MM.1S (cell line): ENCODE measurements at places on chromosomes 2 and 18.

DNA sequence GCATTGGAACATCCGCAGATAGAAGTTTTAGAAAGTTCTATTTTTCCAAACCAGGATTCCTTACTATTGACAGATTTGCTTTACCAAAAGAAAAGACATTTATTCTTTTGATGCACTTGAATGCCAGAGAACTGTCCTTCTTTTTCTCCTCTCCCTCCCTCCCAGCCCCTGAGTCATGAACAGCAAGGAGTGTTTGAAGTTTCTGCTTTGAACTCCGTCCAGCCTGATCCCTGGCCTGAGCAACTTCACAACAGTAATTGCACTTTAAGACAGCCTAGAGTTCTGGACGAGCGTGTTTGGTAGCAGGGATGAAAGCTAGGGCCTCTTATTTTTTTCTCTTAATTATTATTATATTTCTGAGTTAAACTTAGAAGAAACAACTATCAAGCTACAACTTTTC is 33.6 kb downstream of the APCDD1 start:
- no peaks in the 10 kb centered on the region for H3K36me3 ChIP-seq
- no peak overlapping the region for H3K4me3 ChIP-seq
- H3K27me3 ChIP-seq: no peaks in the 10 kb centered on the region
- no peak overlapping the region for H3K27ac ChIP-seq
- no peak for DNase-seq

DNA sequence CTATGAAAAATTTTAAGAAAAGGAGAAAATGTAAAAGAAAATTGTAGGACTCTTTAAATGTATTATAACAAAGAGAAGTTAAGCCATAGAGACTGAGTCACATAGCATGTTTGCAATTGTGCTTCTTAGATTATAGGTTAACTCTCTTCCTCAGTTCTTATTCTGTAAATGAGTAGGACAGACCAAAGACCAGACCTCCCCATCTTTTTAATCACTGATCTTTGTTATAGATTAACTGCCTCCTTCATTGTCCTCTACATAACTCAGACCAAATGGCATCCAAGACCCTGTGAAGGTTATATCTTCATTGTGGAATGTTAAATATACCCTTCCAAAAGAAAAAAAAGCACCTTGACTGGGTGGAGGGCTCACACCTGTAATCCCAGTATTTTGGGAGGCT is 316.9 kb upstream of the LRRTM4 start:
- H3K27ac ChIP-seq: no peak overlapping the region
- no peak overlapping the region for H3K4me3 ChIP-seq
- H3K4me1 ChIP-seq: no peaks in the 10 kb centered on the region
- DNase-seq: no peak

DNA sequence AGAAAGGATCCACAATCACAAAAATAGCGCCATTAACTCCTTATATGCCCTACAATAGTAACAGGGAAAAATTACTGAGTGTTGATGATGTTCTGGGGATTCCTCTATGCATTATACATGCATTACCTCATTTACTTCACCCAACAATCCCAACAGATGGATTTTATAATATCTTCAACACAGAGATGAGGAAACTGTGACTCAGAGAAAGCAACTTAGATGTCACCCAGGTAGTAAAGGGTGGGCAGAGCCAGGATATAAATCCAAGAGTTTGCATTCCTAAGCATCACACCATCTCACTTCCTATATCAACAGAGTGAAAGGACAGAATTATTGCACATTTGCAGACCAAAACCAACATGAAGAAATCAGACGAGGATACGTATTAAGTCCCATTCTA is 144.2 kb downstream of the TCF4 start:
- no peaks in the 10 kb centered on the region for H3K36me3 ChIP-seq
- H3K27ac ChIP-seq: no peak overlapping the region
- no peak overlapping the region for H3K4me3 ChIP-seq
- H3K27me3 ChIP-seq: no peaks in the 10 kb centered on the region
- H3K4me1 ChIP-seq: no peaks in the 10 kb centered on the region
- no peak for DNase-seq

DNA sequence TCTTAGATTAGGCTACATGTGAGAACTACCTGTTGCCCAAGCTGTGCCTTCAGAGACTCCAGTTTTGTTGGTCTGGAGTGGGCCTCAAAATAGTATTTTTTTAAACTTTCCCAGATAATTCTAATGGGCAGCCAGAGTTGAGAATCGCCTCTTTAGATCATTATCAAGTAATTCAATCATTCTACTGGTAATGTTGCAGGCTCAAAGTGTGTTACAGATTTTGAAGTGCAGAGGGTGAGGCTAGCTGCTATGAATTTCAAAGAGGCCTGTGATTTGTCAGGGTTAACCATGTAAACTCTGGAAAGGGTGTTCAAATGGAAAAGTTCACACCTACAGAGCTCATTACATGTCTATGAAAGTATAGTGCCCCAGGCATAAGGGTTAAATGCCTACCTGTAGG is 30.1 kb downstream of the ANKRD29 start:
- no peaks in the 10 kb centered on the region for H3K36me3 ChIP-seq
- peaks cover 4% of the 10 kb centered on the region; the same call in 1 of the 2 replicates for H3K4me1 ChIP-seq
- no peak overlapping the region for H3K4me3 ChIP-seq

DNA sequence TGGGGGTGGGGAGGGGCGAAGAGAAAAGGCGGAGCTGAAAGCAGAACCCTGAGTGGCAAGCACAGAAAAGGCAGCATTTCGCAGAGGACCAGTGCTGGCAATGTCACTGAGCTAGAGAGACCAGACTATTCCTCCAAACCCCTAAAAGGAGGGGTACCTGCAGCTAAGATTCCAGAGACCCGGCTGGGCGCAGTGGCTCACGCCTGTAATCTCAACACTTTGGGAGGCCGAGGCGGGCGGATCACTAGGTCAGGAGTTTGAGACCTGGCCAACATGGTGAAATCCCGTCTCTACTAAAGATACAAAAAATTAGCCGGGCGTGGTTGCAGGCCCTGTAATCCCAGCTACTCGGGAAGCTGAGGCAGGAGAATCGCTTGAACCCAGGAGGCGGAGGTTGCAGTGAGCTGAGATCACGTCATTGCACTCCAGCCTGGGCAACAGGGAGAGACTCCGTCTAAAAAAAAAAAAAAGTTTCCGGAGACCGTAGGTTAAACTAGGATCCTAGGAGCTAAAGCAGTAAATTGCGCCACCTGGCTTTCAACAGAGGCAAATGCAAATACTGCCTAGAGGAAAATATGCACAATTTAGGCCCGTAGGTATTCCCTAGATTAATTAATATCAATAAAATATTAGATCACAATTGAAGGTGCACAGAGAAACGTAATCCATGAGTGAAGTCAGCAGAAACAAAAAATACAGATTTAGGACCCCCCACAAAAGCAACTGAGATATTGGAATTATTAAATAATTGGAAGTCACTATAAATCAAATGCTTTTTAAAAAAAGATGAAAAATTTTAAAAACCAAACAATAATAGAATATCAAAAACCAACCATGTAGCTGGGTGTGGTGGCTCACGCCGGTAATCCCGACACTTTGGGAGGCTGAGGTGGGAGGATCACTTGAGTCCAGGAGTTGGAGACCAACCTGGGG is 4.9 kb downstream of the UCN start:
- H3K4me1 ChIP-seq: no peaks in the 10 kb centered on the region
- peak overlapping the region; percentile 53 for H3K4me3 ChIP-seq
- H3K27me3 ChIP-seq: no peaks in the 10 kb centered on the region
- DNase-seq: peak; percentile 82
- no peak overlapping the region for H3K27ac ChIP-seq

GRCh38 chr2:28134857-28135256 is 244.3 kb downstream of the BABAM2 start:
- no peak overlapping the region for H3K27ac ChIP-seq
- H3K27me3 ChIP-seq: no peaks in the 10 kb centered on the region
- DNase-seq: peak; percentile 26
- no peak overlapping the region for H3K4me3 ChIP-seq
- H3K36me3 ChIP-seq: no peaks in the 10 kb centered on the region

- 0 out of 2 replicates have a peak, but pooled peaks cover 3% of the 10 kb centered on the region for H3K4me1 ChIP-seq
- peak; percentile 54 for DNase-seq
- no peaks in the 10 kb centered on the region for H3K36me3 ChIP-seq
- H3K27ac ChIP-seq: peak overlapping the region; percentile 93
- peak overlapping the region; percentile 71 for H3K4me3 ChIP-seq
- H3K27me3 ChIP-seq: no peaks in the 10 kb centered on the region
Observed at GRCh38 chr18:55320424-55321264, 267.3 kb downstream of the TCF4 start.

- H3K4me1 ChIP-seq: no peaks in the 10 kb centered on the region
- no peaks in the 10 kb centered on the region for H3K27me3 ChIP-seq
- H3K27ac ChIP-seq: no peak overlapping the region
- no peak for DNase-seq
Observed at GRCh38 chr2:239589270-239589825, 188.5 kb upstream of the HDAC4 start.

- no peak for DNase-seq
- peaks cover 2% of the 10 kb centered on the region for H3K4me1 ChIP-seq
- H3K4me3 ChIP-seq: no peak overlapping the region
Observed at GRCh38 chr2:208929894-208930427, 493.9 kb upstream of the MAP2 start.

GRCh38 chr2:206696910-206697309 is 21.3 kb downstream of the DYTN start:
- DNase-seq: no peak
- H3K36me3 ChIP-seq: no peaks in the 10 kb centered on the region
- no peak overlapping the region for H3K4me3 ChIP-seq
- no peaks in the 10 kb centered on the region for H3K4me1 ChIP-seq
- H3K27me3 ChIP-seq: no peaks in the 10 kb centered on the region

GRCh38 chr18:57267368-57267925 is 84.9 kb upstream of the ST8SIA3 start:
- H3K36me3 ChIP-seq: no peaks in the 10 kb centered on the region
- H3K4me1 ChIP-seq: no peaks in the 10 kb centered on the region
- H3K27ac ChIP-seq: no peak overlapping the region
- H3K4me3 ChIP-seq: no peak overlapping the region
- no peaks in the 10 kb centered on the region for H3K27me3 ChIP-seq

- DNase-seq: peak; percentile 84
- no peaks in the 10 kb centered on the region for H3K36me3 ChIP-seq
- H3K4me3 ChIP-seq: peak overlapping the region; percentile 98
- H3K27me3 ChIP-seq: no peaks in the 10 kb centered on the region
- H3K27ac ChIP-seq: peak overlapping the region; percentile 95
- peaks cover 30% of the 10 kb centered on the region for H3K4me1 ChIP-seq
Observed at GRCh38 chr2:227164763-227165291, 403 bp downstream of the COL4A3 start.

- no peak for DNase-seq
- H3K27ac ChIP-seq: no peak overlapping the region
- H3K27me3 ChIP-seq: no peaks in the 10 kb centered on the region
- H3K36me3 ChIP-seq: no peaks in the 10 kb centered on the region
- H3K4me3 ChIP-seq: no peak overlapping the region
Observed at GRCh38 chr2:191869178-191869577, 22.3 kb upstream of the CAVIN2 start.

DNA sequence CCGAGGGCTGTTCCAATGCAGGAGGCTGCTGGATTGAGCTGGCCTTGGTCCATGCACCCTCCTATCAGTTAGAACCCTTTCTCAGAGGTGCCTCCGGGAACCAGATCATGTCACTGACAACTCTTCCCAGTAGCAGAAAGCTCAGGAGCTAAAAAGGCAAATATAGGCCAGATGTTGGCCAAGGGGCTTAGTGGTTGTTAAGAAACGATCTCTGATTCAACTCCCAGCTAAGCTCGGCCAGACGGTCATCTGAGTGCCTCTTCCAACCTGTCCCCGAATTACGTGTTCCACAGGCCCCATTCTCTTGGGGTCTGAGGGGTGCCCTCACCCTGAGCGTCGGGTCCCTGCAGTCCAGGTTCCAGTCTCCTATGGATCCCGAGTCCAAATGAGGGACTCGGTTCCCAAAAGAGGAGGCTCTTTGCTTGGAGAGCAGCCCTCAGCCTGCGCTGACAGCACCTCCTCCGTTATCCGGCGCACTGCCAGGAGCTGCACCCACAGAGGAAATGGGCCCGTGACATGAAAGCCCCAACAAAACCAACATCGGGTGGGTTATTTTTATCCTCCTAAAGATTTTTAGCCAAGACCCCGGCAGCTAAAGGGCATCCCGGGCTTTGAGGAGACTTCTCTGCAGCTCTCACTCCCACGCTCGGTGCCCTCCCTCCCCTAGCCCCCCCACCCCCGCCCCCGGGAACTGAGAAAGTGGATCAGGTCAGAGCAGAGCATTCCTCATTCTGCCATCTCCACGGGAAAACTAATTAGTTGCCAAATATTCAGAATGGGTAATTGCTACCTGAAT is 106.6 kb upstream of the ID2 start:
- H3K4me1 ChIP-seq: no peaks in the 10 kb centered on the region
- H3K4me3 ChIP-seq: no peak overlapping the region
- H3K27ac ChIP-seq: no peak overlapping the region
- H3K36me3 ChIP-seq: no peaks in the 10 kb centered on the region
- H3K27me3 ChIP-seq: no peaks in the 10 kb centered on the region

DNA sequence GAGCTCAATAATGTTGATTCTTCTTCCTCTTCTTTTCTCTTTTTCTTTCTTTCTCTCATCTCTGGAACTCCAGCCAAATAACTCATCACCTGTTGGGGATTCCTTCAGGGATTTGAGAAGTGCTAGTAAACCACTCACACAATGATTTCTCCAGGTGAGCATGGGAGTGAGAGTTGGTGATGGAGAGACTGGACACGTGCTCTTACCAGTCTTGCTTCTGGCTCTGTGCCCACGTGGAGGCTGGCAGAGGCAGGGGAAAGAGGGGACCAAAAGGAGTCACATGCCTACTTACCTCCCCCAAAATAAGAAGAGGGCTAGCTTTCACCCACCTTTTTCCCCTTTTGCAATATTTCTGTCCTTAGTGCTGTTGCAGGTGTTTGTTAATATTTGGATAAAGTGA is 28.6 kb upstream of the CCDC85A start:
- DNase-seq: no peak
- H3K36me3 ChIP-seq: no peaks in the 10 kb centered on the region
- H3K4me1 ChIP-seq: no peaks in the 10 kb centered on the region
- H3K27me3 ChIP-seq: no peaks in the 10 kb centered on the region

DNA sequence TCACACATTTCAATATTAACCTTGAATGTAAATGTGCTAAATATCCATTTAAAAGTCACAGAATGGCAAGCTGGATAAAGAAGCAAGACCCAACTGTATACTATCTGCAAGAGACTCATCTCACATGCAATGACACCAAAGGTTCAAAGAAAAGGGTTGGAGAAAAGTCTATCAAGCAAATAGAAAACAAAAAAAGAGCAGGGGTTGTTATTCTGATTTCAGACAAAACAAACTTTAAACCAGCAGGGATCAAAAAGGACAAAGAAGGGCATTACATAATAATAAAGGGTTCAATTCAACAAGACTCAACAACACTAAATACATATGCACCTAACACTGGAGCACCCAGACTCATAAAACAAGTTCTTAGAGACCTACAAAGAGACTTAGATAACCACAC is 14.5 kb upstream of the UNC80 start:
- H3K27ac ChIP-seq: no peak overlapping the region
- DNase-seq: no peak
- H3K27me3 ChIP-seq: no peaks in the 10 kb centered on the region
- H3K4me3 ChIP-seq: no peak overlapping the region
- no peaks in the 10 kb centered on the region for H3K4me1 ChIP-seq
- H3K36me3 ChIP-seq: no peaks in the 10 kb centered on the region
